ENCODE measurements at places on chromosomes 5 and 9.

DNA sequence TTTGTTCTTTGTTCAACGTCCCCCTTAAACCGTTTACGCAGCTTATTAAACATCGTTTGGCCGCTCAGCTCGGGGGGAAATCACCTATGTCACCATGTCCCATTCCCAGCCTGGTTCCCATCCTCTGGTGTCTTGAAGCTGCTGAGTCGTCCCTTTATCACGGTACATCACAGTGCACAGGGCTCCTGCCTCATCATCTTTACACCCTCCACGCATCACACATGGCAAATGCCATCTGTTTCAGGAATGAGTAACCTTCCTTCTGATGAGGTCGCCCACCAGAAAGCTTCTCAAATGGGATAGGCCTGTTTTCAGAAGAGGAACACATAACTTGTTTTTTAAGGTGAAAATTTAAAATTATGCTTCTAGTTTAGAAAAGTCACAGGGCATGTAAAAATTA is 7.9 kb upstream of the LHX6 start:
- DNase-seq: no peak

DNA sequence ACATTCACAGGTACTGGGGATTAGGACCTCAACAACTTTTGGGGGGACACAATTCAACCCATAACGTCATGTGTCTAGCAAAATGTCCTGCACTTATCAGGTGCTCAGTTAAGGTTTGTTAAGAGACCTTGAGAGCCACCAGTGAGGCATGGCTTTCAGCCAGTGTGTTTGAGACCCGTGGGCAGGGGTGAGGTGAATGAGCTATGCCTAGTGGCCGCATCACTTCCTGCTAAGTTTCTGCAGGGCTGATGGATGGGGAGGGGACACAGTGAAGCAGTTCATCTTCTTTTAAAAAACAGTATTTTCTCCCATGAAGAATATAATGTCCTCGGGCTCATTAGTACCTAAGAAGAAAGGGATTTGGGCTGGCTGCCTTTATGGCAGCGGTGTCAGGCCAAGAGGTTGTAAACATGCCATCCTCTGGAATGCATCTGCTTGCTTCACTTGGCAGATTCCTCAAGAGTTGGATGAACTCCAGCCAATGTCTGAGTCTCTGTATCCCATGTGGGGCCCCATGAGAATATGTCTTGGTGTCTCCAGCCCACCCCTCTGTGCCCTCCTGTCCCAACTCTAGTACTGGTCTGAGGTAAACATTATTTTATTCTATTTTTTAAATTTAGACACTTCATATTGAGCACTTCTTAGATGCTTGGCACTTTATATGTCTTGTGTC is 282.2 kb downstream of the CWC27 start:
- no peak for DNase-seq

DNA sequence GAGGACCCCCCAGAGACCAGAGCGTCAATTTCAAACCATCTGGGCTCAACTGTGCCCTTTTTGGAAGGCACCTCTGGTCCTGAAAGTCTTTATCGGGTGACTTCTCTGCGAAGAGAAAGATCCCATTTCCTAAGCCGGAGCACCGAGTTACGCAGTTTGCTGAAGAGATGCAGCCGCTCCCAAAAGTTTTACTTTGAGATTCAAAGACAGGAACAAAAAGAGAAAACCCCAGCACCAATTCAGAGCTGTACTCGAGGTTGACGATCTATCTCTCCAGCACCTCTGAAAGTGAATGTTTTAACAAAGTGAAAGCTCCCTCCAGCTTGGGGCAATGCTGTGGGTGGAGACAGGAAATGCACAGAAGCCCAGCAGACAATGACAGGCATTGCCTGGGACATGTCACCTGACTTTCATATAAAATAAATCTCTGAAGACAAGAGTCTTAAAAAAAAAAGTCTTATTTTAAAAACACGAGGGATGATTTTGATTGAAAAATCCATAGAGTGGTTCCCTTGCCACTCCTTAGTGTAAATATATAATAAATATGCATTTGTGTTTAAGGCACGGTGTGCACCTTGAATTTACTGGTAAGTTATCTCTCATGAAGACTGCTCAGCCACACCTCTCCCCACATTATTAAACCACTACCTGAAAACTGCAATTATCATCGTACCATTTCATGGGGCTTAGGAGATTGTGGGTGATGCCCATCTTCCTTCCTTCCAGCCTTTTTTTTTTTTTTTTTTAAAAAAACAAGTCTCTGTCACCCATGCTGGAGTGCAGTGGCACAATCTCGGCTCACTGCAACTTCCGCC is 79.9 kb downstream of the FNBP1 start:
- no peak for DNase-seq

DNA sequence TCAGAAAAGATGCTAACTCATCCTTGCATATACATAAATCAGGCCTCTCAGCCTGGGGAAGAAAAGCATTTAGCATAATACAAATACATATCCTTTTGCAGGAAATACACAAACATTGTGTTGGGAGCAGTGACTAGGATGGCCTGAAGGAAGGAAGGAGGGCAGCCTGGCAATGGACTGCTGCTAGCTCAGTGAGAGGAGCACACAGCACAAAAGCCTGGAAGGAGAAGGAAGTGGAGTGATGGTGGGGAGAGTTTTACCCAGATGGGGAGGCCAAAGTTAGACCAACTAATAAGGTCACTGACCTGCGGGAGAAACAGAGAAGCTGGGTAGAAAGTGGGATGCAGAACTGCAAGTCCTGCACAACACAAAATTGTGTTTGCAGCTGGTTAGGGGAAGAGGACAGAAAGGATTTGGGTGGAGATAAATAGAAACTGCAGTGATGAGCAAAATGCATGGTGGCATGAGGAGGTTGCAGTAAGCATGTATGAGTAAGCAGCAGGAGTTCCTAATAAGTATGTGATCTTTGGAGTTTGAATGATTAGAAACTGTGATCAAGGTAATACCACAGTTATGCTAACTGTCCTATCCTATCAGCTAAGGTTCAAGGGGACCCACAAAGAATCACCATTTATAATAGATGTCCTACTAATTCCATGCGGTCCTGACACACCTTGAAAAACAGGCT is 39.5 kb downstream of the SEMA6A start:
- no peak for DNase-seq

DNA sequence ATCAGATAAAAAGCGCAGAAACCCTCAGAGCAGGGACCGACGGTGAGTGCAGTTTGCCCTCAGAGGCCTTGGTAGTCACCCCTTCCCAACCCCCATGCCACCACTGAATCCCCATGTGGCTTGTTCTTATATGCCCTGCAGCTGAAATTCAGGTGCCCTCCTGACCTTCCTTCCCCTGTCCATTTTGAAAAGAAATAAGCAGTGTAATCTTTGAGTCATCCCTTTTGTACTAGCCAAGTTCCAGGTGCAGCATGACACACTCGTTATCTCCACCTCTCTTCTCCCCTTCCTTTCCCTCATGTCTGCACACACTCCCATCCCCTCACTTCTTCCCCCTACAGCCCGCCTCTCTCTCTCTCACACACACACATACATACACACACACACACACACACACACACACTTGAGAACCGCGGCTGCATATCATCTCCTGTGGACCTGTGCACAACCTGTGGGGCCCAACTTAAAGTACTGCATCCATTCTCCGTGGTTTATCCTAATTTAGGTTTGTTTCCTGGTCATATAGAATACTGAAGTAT is 53.1 kb downstream of the SYK start:
- no peak for DNase-seq

DNA sequence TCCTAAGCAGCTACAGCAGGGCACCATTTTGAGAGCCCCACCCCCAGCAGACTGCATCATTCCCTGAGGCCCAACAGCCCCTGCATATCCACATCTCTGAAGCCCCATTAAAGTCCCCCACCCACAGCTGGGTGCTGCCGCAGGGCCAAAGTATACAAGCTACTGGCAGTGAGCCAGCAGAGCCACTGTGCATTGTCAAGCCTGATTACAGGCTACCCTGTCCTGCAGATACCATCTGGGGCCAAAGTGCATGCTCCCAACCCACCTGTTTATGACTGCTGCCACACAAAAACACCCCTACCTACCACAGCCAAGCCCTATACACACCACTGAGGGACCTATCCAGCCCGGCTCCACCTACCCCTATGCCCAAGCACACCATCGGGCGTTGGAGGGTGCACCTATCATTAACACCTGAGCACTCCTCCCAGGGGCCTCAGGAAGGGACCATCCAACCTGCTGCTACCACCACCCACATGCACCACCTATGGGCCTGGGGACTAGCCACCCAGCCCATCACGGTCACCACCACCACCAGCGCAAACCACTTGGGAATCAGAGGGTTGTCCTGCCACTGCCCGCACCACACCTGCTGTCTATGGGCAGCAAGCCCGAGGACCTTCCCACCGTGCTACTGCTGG is 105.0 kb downstream of the PLPP1 start:
- no peak for DNase-seq

GRCh38 chr5:161064297-161064696 is 212.3 kb upstream of the ATP10B start:
- no peak for DNase-seq

GRCh38 chr9:99814359-99814758 is 7.3 kb upstream of the NR4A3 start:
- DNase-seq: no peak

DNA sequence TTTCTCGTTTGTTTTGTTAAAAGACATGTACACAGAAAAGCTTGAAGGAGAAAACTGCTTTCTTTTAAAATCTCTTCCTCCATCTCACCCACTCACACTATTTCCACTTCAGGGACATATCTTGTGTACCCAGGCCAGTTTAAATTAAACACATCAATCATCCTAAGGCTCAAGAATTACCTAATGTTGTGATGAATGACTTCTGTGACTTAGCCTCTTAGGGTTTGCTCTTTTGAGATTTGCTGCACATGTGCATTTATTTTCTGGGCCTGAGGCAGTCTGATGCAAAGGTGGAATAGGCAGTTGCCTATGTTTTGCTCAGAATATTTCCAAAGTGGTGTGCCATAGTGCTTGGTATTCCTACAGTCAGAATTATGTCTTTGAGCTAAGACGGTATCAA is 439.9 kb upstream of the CHD1 start:
- no peak for DNase-seq

- DNase-seq: no peak
These were observed 507.0 kb upstream of the CDH6 start for GRCh38 chr5:30686530-30686929.

GRCh38 chr5:43609752-43610151 is 6.8 kb downstream of the NNT start:
- DNase-seq: no peak
